ENCODE measurements at places on chromosomes 16 and 17.

DNA sequence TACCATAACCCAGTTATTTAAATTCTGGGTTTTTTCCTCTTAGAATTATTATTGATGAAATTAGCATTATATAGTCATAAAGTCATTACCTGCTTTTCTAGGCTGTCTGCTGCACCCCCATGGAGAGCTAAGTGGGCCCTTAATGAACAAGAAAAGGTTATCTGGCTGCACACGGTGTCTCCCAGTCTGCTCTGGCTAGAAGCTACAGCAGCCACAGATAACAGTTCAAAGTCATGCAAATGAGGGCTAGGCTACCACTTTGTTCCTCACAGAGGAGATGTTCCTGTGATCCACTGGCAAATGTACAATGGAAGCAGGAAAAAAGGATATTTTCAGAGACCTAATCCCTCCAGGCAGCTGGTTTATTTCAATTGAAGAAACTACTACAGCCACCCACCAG lies 112.1 kb downstream of the SNX11 start:
- no peak for DNase-seq

DNA sequence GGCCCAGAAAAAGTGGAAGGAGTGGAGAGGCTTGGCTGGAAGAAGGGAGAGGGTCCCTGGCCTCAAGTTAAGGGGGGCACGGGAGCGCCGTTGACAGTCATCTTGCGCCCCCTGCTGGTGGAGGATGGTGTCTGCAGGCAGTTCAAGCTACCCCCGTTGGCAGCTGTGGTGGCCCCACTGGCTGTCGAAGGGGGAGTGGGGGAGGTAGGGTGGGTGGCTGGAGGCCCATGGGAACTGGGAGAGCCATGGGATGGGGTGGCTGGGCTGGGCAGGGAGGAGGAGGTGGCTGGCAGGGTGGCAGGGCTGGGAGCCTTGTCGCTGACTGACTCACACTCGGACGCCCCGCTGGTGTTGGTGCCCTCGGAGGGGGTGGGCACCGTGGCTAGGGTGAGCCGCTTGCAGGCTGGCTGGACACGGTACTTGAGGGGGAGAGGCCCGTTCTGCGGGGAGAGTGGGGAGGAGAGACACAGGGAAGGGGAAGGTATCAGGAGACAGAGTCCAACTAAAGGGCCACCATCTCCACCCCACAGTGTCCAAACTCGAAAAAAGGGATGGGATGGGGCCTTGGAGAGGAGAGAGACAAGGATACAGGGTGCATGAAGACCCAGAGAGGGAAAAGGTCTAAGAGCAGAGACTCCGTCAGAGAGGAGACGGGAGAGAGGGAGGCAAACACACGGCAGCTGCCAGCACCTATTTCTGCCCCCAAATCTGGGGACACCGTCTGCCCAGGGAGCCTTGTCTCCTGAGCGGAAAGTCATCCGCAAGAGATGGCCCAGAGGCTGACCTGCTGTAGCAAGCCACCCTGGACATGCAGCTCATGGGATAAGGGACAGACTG lies 5.2 kb downstream of the CISD3 start:
- peak; percentile 94 for DNase-seq

- no peak for DNase-seq
These were observed 4.4 kb downstream of the APOBR start for GRCh38 chr16:28498666-28499381.

DNA sequence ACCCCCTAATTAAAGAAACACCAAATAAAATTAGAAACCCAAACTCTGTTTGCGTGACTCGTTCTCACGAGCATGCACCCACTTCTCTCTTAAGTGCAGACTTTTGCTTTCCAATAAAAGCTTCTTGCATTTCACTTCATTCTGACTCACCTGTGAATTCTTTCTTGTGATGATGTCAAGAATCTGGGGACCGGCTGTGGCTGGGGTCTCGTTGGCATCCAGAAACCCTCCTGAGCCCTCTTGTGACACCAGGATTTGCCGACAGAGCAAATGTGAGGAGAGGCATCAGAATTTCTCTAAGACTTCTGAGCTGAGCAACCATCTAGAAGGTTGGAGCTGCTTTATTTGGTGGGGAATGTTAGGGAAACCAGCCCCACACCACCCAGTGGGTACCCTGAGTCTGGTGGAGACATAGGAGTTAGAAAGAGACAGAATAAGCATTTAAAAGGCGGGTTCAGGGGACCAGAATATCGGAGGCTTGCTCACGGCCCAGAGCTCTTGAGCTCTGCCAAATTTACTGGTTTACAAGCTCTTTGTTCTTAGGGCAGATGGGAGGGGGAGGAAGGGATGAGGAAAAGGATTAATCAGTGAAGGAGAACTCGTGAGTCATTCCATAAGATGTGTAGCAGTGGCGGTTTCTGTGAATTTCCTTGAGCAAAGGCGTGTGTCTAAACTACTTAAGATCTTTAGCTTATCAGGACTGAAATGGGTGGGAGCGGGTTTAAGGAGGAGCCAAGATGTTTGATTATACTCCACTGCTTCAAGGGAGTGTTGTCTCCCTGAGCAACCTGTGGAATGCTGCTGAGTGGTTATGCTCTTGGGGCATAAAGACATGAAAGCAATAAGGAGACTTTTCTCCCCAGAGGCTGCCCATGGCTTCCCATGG lies 24.2 kb upstream of the TMC5 start:
- no peak for DNase-seq

DNA sequence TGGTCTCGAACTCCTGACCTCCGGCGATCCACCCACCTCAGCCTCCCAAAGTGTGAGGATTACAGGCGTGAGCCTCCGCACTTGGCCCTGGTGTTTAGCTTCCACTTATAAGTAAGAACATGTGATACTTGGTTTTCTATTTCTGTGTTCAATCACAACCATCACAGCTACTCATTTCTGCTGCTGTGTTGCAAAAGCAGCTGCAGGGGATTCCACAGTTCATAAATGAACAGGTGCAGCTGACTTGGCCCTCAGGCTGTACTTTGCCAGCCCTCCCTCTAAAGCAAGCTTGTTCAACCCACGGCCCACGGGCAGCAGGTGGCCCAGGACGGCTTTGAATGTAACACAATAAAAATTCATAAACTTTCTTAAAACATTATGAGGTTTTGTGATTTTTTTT lies 79.2 kb downstream of the SLC39A11 start:
- no peak for DNase-seq

- peak; percentile 93 for DNase-seq
These were observed 30.0 kb downstream of the TBCD start for GRCh38 chr17:82781894-82782274.

- DNase-seq, result no peak
These were observed 446.5 kb downstream of the MAF start for GRCh38 chr16:79154086-79154485.

DNA sequence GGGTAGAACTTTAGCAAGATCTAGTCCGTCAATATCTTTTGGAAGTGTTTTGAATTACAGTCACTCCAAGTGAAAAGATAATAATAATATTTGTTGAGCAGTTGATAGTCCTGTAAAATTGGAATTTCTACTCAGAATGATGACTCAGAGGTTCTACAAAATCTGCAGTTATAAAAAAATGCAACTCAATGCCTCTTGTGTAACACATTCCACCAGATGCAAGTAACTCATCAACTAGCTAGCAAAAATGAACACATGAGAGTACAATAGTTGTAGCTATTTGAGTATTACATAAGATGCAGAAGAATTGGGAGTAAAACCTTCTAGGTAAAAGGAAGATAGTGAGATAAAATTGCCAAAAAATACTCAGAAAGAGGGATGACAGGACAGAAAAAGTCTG lies 177.2 kb downstream of the CDH8 start:
- no peak for DNase-seq

DNA sequence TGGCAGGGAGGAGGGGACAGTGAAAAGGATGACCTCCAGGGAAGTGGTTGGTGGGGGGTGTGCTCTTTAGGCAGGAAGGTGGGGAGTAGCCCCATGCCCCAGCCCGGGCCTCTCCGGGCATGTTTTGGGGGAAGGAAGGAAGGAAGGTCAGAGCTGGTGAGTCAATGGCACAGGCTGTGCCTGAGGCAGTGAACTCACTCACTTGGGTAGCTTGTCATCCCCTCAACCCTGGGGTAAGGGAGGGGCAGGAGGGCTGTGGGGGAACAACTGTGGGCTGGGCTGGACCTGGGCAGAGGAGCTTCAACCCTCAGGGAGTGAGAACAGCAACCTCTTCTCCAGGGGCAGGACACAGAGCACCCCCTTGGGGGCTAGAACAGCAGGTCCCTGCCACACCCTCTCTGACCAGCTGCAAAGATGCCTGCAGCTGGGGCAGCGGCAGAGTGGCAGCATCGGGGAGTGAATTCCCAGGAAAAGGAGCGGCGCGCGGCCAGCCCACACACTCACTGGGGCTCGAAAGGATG lies 6.3 kb downstream of the CSF3 start:
- no peak for DNase-seq

GRCh38 chr16:88472069-88472468 lies 19.0 kb downstream of the ZFPM1 start:
- no peak for DNase-seq

DNA sequence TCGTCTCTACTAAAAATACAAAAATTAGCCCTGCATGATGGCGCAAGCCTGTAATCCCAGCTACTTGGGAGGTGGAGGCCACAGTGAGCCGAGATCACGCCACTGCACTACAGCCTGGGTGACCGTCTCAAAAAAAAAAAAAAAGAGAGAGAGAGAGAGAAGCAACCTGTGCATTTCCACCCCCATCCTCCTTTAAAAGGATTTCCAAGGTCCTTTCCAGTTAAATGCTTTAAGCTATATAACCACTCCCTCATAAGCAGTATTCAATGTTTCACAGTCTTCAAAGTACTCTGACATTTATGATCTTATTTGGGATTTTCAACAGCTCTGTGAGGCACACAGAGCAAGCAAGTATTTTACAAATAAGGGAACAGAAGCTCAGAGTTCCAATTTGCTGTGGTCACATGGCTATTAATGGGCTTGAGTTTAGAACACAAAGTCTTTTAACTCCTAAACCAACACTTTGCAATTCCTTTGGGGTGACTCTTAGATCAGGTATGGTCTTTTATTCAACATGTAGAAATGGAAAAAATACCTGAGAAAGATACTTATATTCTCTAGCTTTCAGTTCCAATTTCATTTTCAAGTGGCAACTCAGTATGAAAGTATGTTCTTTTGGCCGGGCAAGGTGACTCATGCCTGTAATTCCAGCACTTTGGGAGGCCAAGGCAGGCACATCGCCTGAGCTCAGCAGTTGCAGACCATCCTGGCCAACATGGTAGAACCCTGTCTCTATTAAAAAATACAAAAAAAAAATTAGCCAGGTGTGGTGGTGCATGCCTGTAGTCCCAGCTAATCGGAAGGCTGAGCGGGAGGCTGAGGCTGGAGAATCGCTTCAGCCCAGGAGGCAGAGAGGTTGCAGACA lies 31.3 kb downstream of the SPOP start:
- DNase-seq, result peak; percentile 67

- DNase-seq, result no peak
These were observed 19.4 kb downstream of the CEP295NL start for GRCh38 chr17:78883533-78884131.

DNA sequence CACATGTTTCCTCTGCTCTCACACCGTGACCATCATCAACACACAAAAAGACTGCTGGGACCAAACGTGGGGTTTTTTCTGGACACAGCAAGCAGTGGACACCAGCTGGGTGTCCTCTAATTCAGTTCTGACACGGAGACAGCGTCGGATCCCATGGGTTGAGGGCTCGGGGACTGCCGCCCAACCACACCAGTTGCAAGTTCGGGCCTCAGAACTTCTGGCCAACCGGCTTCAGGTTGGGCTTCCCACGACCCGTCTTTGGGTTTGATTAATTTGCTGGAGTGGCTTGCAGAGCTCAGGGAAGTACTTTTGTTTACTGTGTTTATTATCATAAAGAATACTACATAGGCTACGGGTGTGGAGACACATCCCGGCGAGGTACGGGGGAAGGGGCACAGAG lies 97.8 kb downstream of the BANP start:
- DNase-seq, result no peak

- DNase-seq, result no peak
These were observed 19.7 kb downstream of the ADGRG1 start for GRCh38 chr16:57648125-57648524.

- DNase-seq, result no peak
These were observed 534 bp downstream of the GPATCH8 start for GRCh38 chr17:44502598-44503146.

DNA sequence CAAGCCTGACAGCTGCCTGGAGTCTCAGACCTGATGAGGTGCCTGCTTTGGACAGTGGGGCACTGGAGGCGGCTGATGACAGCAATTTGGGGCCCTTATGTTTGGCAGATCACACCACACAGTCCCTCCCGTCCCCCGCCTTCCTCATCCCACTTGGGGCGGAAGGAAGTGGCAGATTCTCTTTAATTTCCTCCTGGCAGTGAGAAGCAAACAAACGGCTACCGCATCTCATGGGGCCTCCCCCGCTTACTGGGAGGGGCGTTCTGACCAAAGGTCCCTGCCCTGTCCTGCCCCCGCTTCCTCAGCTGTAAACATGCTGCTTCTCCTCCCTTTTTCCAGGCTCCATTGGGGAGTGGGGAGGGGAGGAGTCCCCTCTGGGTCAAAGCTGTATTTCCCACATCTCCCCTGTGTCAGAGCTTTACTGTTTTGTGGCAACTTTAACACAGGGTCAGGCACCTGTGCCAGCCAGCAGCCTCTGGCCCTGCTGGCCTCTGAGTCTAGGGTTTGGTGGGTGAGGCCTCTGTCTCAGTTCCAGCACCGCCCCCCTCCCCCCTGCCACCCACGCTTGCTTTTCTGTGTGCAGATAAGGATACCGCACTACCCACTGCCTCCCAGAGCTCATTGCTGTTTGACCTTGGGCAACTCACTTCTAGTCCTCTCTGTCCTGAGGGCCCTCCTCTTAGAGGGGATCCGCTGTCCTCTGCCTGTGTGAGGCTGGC lies 5.4 kb upstream of the NFATC3 start:
- DNase-seq, result peak; percentile 87

GRCh38 chr17:46020023-46020761 lies 21.1 kb downstream of the STH start:
- DNase-seq, result peak; percentile 80

GRCh38 chr17:50128441-50129352 lies 1.3 kb downstream of the SAMD14 start:
- DNase-seq, result no peak

DNA sequence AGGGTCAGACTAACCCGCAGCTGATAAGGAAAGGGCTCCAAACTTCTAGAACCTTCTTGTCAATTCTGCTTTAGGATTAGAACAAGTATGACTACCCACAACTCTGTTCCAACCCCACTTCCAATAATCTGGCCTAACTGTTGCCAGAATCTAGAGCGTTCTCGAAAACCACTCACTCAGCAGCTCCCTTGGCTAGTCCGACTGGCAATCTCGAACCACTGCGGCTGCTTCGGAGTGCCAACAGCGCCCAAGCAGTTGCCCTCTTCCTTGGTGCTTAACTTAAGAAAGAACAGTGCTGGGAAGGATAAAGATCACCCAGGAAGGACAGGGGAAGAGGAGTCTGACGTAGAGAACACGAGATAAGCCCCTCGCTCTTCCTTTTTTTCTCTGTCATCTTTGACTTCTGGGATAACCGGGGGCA lies 818 bp downstream of the DNAJC7 start:
- DNase-seq, result peak; percentile 65

DNA sequence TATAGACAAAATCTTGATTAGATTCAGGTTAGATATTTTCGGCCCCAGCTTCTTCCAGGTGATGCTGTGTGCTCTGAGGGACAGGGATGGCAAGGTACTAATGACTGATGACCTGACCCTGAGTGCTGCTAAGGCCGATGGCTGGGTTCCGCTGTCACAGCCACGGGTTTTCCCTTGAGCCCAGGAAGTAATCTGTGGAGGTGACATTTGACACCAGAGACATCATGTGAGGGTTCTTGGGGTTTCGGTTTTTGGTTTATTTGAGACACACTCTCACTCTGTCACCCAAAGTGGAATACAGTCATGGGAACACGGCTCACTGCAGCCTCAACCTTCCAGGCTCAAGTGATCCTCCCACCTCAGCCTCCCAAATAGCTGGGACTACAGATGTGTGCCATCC lies 9.8 kb downstream of the OTOP3 start:
- DNase-seq, result no peak
